ENCODE measurements at places on chromosomes 7 and 10.

- DNase-seq, result no peak
Observed at GRCh38 chr10:92677708-92678107, 12.0 kb upstream of the HHEX start.

- no peak for DNase-seq
Observed at GRCh38 chr10:57884407-57884806, 383.3 kb downstream of the IPMK start.

GRCh38 chr7:129308047-129308446, 83.2 kb downstream of the AHCYL2 start:
- DNase-seq, result no peak

- DNase-seq, result no peak
Observed at GRCh38 chr7:19305698-19306097, 160.5 kb upstream of the FERD3L start.

- DNase-seq, result no peak
Observed at GRCh38 chr10:2049560-2049959, 312.2 kb upstream of the ADARB2 start.

DNA sequence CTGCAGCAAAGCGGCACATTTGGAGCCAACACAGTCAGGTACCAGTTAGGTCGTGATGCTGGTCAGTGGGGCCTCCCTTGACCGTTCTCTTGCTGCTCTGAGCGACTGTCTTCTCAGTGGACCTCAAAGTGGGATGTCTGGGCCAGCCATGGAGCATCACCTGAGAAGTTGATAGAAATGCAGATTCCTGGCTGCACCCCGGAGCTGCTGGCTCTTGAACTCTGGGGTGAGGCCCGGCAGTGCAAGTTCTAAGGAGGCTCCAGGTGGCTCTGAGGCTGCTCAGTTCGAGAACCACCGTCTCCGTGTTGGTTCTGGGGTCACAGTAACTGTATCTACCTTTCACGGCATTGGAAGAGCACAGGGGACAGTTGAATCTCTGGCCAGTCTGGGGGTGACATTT, 147.5 kb downstream of the WDR37 start:
- DNase-seq, result no peak

- no peak for DNase-seq
Observed at GRCh38 chr7:104993217-104993862, 20.7 kb upstream of the KMT2E start.

DNA sequence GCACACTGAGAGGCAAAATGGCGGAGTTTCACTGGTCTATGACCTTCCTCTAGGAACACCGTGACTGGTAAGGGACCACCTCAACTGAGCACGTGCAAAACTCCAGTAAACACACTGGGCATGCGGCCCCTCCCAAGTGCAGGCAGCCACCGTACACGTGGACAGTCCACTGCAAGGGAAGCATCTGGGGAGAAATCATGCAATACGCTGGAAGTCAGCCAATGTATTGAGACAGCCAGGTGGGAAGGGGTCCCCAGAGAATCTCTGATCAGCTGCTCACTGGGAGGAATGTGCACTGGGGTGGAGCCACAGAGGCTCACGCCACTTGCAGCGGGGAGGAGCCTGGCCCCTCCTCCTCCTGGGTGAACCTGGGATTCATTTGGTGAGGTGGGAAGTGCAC, 49.3 kb downstream of the CFAP46 start:
- DNase-seq, result no peak

DNA sequence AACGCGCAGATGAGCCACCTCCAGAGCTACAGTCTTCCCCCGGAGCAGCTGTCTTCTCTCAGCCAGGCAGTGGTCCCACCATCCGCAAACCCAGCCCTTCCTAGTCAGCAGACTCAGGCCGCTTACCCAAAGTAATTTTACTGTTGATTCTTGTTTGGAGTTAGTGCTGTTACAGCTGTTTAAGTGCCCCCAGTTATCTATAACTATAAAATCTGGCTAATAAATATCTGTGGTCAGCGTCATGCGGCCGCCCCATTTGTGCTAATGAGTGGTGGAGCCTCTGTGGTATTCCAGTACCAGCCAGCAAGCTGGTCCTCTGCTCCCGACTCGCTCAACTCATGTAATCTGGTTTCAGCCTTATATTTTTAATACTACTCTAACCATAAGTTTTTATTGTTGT, 43.2 kb upstream of the TMEM236 start:
- DNase-seq, result no peak

DNA sequence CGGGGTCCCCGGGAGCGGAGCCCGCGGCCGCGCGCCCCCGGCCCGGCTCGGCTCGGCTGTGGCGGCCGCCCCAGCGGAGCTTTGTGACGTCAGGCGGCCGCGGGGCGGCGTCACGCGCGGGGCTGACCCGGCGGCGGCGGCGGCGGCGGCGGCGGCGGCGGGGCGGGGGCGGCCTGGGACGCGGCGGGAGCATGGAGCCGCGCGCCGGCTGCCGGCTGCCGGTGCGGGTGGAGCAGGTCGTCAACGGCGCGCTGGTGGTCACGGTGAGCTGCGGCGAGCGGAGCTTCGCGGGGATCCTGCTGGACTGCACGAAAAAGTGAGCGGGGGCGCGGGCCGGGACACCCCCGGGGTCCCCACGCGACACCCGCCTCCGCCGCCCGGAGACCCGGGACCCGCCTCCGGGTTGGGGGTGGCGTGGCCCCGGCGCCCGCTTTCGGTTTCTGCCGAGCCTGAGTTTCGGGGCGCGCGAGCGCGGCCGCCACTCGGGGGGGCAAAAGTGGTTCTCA, at the start of gene PWWP2B:
PWWP2B (plus strand) TSS at position 165 of the 506 bp plus-strand sequence; CDS start at position 192, 27 bp downstream.
- no peak for DNase-seq

DNA sequence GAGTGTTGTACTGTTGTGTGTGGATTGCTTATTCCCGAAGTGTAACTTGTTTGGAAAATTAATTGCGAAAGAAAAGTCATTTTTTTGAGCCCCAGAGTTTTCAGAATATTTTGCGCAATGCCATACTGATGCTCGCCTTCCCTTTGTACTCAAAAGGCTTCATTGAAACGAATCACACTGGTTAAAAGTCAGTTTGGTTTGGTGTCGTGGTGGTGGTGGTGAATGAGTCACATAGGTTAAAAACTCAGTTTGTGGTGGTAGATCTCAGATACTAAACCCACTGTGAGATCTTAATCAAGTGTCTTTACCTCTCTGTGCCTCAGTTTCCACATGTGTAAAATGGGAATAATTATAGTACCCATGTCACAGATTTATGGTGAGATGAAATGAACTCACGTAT, 61.1 kb upstream of the IL6 start:
- no peak for DNase-seq

- DNase-seq, result no peak
Observed at GRCh38 chr7:150487625-150488024, 27.0 kb upstream of the GIMAP7 start.

Data from stimulated activated CD8-positive, alpha-beta memory T cell treated with anti-CD3 and anti-CD28 coated beads, Interleukin-7, amount 100 ng/mL, for 24 hours (primary cell).